ENCODE measurements at places on chromosomes 13 and 19.

GRCh38 chr19:40741527-40742390 is 8.5 kb downstream of the ACTMAP start:
- no peak for DNase-seq

DNA sequence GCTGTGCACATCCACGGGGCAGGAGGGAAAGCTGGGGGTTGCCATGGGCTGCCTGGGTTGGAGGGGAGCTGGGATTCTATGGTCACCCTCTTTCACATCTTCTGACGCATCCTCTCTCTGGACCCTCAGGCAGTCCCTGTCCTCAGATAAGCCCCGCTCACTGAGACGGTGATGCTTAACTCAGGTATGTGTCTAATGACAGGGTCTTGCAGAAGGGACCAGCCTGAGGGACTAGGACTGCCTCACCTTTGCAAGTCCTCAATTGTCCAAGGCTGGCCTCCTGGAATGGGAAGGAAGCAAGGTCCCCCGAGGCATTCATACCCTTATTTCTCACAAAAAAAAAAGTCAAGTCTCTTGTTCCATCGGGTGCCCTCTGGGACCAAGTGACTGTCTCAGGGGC is 37.7 kb upstream of the CCNE1 start:
- no peak for DNase-seq

GRCh38 chr19:45100846-45101252 is 7.9 kb downstream of the PPP1R37 start:
- DNase-seq, result peak; percentile 46

- no peak for DNase-seq
Observed at GRCh38 chr13:75263741-75264407, 218.1 kb downstream of the TBC1D4 start.

GRCh38 chr19:2325281-2326046 is 2.9 kb downstream of the LSM7 start:
- no peak for DNase-seq

- DNase-seq, result no peak
Observed at GRCh38 chr19:17323964-17324332, 10.7 kb downstream of the ANO8 start.

- DNase-seq, result no peak
Observed at GRCh38 chr19:19054939-19055440, 8.8 kb upstream of the SLC25A42 start.

DNA sequence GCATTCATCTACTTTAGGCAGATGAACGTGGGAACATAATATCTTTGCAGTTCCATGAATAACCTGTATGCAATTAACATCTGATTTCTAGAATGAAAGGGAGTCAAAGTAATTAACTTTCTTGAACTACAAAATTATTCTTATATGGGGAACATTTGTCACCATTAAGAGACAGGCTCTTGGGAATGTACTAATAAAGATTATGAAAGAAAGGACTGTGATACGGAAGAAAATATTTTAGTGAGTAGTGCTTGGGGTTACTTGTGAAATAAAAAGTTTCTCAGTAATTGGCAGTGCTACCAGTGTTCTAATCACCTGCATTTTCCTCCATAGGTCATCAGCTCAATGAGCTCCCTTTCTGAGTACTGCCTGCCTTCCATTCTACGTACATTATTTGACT is 85.4 kb downstream of the FRY start:
- DNase-seq, result no peak

DNA sequence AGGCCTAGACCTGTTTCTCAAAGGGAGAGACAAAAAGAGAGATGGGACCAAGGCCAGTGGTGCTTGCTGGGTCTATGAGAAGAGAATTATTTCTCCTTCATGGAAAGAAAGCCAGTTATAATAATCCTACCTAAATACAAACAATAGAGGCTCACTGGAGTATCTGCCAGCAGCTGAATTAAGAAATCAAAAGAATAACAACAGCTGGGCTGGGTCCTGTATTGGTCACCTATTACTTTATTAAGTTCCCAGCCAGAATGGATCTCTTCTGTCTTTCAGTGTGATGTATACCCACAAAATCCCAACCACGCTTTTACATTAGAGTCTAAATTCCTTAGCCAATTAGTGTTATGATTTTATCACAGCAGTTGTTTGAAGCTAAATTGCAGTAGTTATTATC is 297.8 kb upstream of the DACH1 start:
- no peak for DNase-seq

- DNase-seq, result no peak
Observed at GRCh38 chr19:50534478-50534877, 20.8 kb upstream of the ASPDH start.

DNA sequence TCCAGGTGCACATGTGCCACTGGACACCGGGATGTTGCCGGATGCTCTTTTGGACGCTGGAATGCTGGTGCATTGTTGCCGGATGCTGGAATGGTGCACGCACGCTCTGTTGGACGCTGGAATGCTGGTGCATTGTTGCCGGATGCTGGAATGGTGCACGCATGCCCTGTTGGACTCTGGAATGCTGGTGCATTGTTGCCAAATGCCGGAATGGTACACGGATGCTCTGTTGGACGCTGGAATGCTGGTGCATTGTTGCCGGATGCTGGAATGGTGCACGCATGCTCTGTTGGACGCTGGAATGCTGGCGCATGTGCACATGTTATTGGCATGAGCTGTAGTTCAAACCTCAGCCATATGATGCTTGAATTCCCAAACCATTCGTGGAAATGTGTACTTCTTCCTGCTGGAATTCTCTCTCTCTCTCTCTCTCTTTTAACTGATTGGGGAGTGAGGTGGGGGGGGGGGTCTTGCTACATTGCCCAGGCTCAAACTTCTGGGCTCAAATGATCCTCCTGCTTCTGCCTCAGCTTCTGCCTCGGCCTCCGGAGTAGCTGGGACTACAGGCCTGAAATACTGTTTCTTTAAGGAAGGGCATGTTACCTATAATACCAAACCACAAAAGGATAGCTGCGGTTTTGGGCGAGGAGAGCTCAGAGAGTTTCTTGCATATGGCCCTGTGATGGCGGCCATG is 1.2 kb upstream of the MCF2L start:
- DNase-seq, result no peak

DNA sequence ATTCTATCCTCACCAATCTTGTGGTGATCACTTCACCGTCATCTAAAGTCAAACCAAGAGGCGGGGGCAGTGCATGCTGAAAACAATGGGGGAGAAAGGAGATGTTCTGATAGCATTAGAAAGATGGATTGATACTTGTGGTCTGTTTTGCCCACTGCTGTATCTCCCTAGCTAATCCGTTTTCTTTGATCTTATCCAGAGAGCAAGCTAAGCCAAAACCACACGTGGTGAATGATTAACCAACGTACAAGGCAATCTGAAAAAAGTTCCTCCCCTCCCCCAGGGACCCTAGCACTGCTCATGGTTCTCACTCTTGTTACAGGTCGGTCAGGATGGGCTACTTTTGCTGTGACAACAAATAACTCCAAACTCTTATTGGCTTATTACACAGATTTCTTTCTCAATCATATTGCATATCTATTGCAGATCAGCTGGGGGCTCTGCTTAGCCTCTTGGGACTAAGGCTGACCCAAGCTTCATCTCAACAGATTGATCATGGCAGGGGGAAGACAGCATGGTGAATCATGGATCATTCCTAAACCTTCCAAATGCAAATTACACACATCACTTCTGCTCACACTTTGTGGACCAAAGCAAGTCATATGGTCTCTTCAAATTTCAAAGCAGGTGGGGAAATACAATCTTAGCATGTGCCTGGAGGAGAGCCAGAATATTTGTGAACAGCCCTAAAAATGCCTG is 11.9 kb upstream of the C13orf42 start:
- no peak for DNase-seq

- no peak for DNase-seq
Observed at GRCh38 chr19:37920591-37921450, 13.8 kb downstream of the SIPA1L3 start.

- DNase-seq, result no peak
Observed at GRCh38 chr13:41821238-41821594, 139.7 kb downstream of the VWA8 start.

DNA sequence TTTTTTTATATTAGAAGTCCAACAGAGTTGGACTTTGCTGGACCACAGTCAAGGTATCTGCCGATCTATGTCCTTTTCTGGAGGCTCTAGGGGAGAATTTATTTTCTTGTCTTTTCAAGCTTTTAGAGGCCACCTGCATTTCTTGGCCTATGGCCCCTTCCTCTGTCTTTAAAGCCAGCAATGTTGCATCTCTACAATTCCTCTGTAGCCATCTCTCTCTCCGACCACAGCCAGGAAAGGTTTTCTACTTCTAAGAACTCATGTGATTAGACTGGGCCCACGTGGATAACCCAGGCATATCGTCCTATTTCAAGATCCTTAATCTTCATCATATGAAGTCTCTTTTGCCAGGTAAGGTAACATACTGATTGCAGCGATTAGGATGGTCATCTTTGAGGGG is 43.5 kb upstream of the RGCC start:
- DNase-seq, result no peak

DNA sequence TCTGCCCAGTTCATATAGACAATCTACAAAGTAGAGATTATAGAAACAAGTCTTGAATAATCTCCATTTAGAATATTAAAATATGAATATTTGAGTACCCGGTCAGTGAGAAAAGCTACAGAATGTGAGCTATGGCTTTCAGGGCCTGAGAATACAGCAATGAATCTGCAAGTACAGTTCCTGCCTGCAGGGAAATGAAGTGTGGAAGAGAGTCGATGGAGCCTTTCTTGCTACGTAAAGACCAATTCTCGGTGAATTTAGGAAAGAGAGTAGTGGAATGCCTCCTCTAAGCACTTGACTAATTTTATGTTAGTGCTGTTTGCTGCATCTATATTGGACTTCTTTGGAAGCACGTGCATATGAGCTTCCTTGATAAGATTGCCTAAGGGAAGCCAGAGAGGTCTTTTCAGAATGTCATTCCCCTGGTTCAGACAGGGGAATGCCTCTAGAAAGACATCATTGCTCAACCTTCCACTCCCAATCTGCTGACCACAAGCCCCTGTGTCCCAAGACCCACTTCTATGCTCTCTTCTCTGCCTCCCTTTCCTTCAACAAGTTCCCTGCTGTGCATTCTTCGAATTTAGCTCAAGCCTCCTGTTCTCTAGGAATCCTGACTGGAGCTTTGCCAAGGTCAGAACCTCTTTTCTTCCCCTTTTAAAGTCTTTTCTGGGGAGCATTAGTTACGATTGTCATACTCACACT is 41.9 kb downstream of the GPC6 start:
- DNase-seq, result no peak

- peak; percentile 66 for DNase-seq
Observed at GRCh38 chr19:39409208-39410016, 2.8 kb downstream of the ZFP36 start.

DNA sequence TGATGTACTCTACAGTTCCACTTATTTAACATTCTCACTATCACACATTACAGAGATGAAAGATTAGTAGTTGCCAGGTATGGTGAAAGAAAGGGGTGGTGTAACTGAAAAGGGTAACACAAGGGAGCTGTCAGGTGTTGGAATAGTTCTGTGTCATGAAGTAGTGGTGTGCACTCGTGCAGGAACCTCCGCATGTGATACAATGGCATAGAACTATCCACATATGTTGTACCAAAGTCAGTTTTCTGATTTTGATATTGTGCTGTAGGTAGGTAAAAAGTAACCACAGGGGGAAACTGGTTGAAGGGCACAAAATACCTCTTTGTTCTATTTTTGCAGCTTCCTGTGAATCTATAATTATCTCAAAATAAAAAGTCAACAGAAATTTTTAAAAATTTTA is 24.4 kb upstream of the RPL21 start:
- DNase-seq, result no peak

DNA sequence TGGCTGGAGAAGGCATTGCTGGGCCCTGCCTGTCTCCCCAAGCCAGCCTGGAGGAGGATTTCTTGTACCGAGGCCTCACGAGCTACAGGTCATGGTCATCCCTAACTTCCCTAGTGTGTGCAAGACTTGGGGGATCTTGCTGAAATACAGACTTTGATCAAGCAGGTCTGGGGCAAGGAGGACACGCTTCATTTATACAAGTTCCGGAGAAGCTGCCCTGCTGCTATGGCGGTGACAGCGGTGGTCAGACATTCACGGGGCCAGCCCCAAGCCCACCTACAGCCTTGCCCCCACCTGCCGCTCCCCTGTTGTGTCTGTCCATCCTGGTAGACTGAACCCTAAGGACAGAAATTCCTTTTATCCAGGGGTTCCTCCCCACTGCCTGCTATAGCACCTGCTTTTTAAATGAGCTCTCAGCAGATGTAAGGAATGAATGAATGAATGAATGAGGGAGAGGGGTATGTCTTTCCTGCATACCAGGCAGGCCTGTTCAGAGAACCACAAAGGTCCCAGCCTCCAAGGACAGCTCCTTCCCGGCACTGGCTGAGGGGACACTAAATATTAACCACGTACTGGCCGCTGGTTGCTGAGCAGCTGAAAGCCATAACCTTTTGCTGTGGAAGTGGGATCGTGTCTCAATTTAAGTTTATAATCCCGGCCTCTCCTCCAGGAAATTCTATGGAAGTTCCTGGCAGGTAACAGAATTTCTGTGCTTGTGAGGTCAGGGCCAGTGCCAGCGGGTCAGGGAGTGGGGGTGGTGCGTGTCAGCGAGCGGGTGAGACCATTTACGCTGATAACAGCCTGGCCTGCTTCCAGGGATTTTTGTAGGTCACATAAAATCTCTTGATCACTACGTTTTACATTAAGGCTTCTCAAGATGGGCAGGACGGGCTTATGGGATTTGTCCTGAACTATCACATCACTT is 27.1 kb downstream of the TSSK6 start:
- DNase-seq, result no peak

DNA sequence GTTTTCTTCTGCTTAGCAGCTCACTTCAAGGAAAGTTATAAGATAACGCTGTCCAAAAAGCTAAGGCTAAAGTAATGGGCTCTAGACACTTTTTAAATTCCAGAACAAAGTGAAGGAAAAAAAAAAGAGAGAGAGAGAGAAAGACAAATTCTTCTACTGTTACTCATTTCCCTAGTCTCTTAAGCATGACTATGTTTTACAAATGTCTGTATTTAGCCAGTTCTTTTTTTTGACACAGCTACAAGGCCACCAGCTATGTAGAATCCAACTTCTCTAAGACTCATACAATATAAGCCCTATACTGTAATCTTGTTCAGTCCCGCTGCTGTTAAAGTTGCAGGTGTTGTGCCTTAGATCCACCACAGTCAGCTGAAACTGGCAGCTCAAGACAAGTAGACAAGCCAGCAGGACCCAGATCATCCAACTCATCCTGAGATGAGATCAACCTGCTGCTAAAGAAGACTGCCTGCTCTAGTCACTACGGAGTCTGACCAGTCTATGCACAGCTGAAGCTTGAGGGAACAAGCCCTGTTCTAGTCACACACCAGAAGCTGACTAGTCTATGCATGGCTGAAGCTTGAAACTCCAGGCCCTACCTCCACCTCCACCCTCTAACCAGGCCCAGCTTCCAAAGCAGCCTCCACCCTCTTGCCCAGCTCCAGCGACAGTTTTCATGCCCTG is 10.3 kb upstream of the ZNF83 start:
- DNase-seq, result no peak

Data from nephron progenitor cell (in vitro differentiated cells).